Right atrium auricular region (tissue), 2 donors: ENCODE measurements at places on chromosomes 6 and 20. TPM values are rescaled to one million over a fixed set of nuclear protein-coding genes. Genes with fewer than 3 reads are reported as not detected.

Gene CPXM1
- total RNA-seq: 2.9 TPM

Gene LIN28B
- total RNA-seq: not detected

Gene MAP3K5
- 11.9 TPM for total RNA-seq

Gene TINAG
- 0.51 TPM for total RNA-seq

DNA sequence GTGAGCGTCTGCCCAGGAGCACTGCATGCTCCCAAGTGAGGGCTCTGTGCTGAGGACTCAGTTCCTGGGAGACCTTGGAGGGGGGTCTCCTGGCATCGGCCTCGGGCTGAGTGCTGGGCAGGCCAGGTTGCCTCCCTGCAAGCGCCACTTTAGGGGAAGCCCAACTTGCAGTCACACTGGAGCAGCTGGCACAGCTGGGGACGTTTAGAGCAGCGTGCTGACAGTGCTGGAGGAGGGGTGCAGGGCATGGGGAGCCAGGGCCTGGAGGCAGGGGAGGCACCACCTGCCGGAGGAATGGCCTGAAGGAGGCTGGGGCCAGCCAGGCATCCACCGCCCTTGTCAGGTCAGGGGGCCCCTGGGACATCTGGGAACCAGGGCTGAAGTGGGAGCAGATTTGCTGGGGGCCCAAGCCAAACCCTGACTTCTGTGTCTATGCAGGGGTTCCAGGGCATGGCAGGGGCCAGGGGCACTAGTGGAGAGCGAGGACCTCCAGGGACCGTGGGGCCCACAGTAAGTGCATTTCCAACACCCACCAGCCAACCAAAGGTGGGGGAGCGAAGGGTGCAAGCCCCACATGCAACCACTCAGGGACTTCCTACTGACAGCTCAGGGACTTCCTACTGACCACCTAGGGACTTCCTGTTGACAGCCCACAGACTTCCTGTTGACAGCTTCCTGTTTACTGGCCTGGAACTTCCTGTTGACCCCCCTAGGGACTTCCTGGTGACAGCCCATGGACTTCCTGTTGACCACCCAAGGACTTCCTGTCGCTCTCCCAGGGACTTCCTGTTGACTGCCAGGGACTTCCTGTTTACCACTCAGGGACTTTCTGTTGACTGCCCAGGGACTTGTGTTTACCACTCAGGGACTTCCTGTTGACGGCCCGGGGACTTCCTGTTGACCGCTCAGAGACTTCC, 33.6 kb downstream of the COL20A1 start:
- H3K27ac ChIP-seq: no peak overlapping the region
- DNase-seq: no peak
- no peak overlapping the region for H3K4me3 ChIP-seq
- H3K27me3 ChIP-seq: no peaks in the 10 kb centered on the region

DNA sequence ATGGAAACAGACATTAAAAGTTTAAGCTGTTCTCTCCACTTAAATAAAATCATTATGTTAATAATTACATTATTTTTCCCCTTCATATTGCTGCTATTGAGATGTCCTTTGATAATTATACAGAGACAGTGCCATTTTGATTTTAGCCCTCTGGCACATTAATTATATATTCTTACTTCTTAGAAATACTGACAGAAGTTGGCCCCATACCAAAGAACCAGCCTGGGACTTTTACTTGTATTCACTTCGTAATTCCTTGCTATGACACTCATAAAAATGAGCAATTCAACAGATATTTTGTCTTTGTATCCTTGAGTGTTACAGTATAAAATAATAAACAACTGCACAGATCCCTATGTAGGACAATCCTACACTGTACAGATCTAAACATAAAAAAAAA, 743.7 kb downstream of the TBC1D32 start:
- H3K27me3 ChIP-seq: no peaks in the 10 kb centered on the region
- H3K27ac ChIP-seq: no peak overlapping the region
- no peak for DNase-seq
- no peaks in the 10 kb centered on the region for H3K36me3 ChIP-seq
- no peak overlapping the region for H3K4me3 ChIP-seq
